Liver (tissue), 10 donors: ENCODE measurements at places on chromosomes 2 and 18.

GRCh38 chr2:234992624-234993349 lies 41.0 kb downstream of the SH3BP4 start:
- no peak for DNase-seq

- peak; percentile 46 for DNase-seq
These were observed 268.2 kb upstream of the ID2 start for GRCh38 chr2:8413589-8414135.

GRCh38 chr2:239693761-239694415 lies 293.1 kb upstream of the HDAC4 start:
- DNase-seq: no peak

DNA sequence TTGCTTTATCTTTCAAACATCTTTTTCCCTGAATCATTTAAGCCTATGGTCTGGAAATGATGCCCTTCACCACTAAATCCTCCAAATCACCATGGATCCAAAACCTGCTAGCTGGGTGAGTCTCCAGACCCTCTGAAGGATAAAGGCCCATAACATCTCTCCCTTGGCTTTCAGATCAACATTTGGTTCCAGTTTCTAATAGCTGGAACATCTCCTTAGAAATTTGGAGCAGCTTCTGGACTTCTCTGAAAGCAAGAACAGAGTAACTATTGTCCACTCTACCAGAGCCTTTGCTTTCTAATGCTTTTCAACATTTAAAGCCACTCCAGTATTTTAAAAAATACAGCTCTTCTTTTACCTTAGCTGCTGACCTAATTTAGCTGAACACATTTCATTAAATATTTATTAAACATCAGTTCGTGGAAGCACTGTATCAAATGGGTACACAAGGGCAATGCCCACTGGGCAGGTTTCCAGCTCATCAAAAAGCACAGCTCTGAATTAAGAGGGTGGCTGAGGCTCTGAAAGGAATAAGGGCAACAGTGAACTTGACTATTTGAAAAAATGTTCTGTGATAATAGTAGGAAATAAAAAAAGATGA lies 75.3 kb downstream of the GALNT3 start:
- no peak for DNase-seq

DNA sequence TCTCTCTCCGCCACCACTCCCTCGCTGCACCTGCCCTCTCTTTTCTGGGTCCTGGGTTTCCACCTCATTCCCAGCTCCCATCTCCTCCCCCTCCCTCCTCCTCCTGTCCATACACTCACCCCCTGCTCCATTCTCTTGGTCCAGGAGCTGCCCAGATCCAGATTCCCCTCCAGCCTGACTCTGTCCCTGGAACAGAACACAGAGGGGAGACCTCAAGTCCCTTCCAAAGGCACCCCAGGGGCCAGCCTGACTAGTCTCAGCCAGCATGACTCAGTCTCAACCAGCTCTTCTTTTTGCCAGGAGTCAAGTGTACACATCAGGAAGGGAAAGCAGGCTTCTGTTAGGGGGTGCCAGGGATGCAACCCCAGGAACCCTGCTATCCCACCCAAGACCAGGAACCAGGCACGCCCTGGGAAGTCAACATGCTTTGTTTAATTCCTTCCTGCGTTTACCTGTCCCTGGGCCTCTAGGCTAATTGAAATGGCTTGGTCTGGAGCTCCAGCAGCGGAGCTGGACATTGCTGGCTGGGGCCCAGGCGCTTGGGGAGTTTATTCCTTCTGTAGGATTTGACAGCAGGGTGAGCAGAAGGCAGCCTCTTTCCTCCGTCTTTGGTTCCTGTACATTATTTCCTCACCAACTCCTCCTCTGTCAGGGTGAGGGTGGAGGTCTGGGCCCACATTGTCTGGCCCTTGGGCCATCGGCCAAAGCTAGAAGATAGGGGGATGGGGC lies 28.4 kb upstream of the SELENOI start:
- DNase-seq: no peak

- DNase-seq: no peak
These were observed 7.8 kb downstream of the ZNF892 start for GRCh38 chr2:95215018-95215612.

GRCh38 chr2:120955427-120955826 lies 219.8 kb downstream of the GLI2 start:
- no peak for DNase-seq

DNA sequence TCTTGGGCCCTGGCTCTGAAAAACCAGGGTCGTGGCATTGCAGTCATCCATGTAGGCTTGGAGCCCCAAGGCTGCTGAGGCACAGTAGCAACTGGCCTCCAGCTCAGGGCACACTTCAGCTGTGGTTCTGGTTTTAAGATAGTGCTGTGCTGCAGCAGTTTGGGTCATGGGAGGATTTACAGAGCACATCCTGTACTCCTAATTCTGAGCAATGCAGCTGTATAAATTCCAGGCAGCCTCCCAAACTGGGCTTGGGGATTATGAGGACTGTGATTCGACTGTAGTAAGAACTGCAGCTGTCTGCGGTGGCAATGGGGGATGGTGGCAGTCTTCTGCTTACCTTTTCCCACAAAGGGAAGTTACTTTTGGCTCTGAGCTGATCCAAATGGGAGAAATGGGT lies 536.3 kb upstream of the GCFC2 start:
- no peak for DNase-seq

- no peak for DNase-seq
These were observed 134.0 kb downstream of the C2orf74 start for GRCh38 chr2:61295981-61296380.

DNA sequence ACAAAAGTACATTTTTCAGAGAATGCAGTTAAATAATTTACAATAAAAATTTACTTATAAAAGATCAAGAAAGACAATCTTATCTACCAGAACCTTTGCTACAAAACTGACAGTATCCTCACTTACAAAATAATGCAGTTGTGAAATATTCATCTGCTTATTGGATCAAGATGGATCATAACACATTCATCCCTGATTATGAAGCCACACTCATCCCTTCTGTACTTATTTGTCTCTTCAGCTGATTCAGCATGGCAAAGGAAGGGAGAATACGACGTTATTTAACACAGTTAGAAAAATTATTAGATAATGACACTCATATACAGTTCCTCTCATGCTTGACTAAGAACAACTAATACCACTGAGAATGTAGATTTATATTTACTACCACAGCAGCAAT lies 46.4 kb downstream of the TCF4 start:
- DNase-seq: no peak

- DNase-seq: no peak
These were observed 209.2 kb upstream of the LRATD1 start for GRCh38 chr2:14423145-14423906.

DNA sequence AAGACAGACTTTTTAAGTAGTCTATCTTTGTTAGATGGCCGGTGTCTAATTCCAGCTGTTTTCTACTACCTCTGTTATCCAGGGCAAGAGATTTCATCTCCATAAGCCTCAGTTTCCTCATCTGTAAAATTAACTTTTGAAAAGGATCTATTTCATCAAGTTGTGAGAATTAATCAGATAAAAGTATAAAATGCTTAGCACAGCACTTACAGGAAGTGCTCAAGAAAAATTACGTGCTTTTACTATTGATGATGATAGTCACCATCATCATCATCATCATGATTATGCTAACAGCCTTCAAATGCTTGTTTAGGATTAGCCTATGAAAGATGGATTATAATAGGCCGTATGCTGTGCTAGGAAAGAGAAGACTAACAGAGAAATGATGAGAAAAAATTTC lies 76.2 kb downstream of the CYRIA start:
- DNase-seq: no peak

GRCh38 chr2:113173542-113174375 lies at the start of gene PSD4:
Gene PSD4, plus strand, starts transcription at chr2:113173971. Its CDS starts 8,486 bp downstream, at chr2:113182457.
- peak; percentile 62 for DNase-seq
